Fibroblast of upper back skin (primary cell): ENCODE measurements at places on chromosomes 4 and X.

DNA sequence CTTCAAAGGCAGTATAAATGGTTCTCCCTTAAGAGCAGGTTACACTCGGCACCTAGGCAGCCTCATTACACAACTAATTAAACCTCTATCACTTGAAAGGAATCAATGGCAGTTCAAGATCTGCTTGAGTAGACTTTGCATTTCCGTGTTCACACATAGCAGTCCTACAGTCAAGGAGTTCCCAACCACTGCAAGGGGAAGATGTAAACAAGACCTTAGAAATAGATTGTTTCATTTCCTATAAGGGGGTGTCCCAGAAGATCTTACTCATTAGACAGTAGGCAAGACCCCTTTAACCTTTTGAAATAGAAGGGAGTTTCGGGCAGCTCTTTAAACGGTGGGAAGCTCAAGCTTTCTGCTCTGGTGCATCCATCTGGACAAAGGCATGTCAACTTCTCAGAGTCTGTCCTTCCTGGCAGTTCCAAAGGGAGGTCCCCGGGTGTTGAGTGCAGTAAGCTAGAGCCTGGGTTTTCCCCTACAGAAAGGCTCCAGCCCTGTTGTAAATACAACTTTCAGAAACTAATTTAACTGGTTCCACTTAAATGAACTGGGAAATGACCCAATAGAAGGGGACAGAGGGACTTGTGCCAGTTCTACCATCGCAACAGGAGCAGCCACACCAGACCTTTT lies 150.8 kb downstream of the RBMX2 start:
- DNase-seq, result no peak

DNA sequence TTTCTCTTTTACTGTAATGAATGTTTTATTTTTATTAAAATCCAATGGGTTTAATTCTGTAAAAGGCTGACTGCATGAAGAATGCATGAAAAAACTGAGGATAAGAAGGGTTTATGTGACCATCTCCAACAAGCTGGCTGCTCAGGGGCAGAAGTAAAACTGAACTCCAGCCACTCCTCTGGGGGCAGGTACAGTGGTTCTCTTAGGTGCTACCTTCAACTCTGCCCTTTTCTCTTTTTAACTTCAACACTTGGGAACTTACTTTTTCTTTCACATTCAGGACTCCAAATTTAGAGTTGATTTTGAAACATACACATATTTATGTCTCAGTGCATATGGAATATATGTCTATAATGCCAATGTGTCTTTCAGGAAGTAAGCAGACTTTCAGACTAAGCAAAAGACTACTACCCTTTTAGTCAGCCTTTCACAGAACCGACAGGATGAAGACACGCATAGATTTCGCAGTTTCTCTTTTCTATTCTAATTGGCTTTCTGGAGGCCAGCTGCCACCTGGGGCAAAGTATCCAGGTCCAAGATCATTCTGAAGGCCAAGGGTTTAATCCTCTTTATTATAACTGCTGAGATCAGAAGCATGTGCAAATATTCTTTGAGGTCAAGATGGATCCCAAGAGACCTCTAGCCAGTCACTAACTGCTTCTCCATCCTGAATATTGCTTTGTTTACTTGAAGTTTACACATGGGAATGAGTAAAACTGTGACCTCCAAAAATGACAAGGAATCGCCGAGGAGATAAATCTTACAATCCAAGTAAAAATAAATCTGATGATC lies 30.7 kb downstream of the HS3ST1 start:
- DNase-seq, result no peak

- DNase-seq, result no peak
Measured at GRCh38 chr4:172657081-172657480, 511.5 kb upstream of the GALNT7 start.

- DNase-seq, result no peak
Measured at GRCh38 chr4:118983293-118983692, 94.6 kb downstream of the SYNPO2 start.

- DNase-seq, result no peak
Measured at GRCh38 chrX:5042563-5042962, 1186.1 kb downstream of the NLGN4X start.

DNA sequence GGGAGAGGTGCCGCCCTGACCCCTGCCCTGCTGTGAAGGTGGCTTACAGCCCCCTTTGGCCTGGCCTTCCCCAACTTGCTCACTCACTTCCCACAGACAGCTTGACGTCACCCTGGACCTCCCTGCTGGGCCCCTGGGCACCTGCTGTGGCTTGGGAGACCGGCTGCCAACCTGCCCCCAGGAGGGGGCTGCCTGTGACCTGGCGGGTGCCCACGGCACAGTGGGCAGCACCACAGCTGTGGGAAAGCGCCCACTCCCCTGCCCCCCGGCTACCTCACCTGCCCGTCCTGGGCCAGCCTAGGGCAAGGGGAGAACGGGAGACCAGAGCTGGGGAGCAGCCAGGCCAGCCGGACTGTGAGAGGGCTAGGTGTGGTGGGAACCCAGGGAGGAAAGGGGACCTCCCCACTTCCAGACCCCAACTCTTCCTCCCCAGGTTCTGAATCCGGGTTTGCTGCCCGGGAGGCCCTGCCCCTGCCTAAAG lies 2.4 kb upstream of the ZFP92 start:
- DNase-seq, result no peak

DNA sequence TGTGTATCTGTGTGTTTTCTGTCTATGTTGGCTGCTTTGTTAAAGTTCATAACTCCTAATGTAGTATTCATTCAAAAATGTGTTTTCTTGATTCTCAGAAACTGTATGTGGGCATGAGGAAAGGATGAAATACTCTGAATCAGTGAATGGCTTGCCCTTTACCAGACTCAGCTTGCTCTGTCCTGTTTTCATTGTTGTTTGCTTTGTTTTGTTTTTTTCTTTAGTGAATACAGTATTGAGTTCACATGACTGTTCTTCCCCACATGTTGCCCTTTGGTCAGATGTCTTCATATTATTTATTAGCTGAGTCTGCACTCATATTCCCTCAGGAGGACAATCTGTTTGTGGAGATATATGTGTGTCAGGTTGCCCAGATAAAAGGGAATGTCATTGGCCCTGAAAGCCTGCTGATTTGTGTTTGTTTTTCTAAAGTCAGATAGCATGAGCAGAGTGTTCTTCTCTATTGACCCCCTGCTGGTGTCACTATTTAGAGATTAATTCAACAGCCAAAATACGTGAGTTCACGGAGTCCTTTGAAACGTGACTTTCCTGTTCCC lies 1184.4 kb downstream of the RPA4 start:
- no peak for DNase-seq

DNA sequence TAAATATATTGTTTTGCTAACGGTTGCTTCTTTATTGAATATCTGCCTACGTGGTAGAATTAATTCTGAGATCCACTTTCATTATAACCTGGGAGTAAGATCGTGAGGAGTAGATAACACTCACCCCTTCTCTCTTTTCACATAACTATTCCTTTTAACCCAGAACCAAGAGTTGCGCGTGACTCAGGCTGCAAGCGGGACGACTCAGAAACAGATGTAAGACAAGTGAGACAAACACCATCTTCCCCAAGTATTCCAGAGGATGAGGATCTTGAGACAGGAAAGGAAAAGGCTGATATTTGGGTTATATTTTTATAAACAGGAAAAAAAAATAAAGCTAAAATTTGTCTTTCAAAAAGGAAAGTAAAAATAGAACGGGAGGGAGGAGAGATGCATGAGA lies 318.8 kb upstream of the NOCT start:
- DNase-seq, result no peak

DNA sequence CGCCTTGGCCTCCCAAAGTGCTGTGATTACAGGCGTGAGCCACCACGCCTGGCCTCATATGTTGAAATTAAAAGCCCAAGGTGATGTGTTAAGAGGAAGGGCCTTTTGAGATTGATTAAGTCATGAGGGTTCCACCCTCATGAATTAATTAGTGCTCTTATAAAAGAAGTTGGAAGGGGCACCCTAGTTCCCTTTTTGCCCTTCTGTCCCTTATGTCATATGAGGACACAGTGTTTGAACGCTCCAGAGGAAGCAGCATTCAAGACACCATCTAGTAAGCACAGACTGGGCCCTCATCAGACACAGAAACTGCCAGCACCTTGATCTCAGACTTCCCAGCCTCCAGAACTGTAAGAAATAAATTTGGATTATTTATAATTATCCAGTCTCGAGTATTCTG lies 5.1 kb upstream of the APLN start:
- no peak for DNase-seq

DNA sequence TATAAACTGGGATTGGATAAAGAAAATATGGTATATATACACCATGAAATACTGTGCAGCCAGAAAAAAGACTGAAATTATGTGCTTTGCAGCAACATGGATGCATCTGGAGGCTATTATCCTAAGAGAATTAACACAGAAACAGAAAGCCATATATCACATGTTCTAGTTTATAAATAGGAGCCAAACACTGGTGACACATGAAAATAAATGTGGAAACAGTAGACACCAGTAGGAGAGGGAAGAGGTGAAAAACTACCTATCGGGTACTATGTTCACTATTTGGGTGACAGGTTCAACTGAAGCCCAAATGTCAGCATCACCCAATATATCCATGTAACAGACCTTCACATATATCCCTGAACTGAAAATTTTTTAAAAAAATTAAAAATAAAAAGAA lies 725.1 kb downstream of the C4orf33 start:
- no peak for DNase-seq

- DNase-seq, result peak; percentile 20
Measured at GRCh38 chr4:74873545-74874301, 59.2 kb upstream of the PARM1 start.

DNA sequence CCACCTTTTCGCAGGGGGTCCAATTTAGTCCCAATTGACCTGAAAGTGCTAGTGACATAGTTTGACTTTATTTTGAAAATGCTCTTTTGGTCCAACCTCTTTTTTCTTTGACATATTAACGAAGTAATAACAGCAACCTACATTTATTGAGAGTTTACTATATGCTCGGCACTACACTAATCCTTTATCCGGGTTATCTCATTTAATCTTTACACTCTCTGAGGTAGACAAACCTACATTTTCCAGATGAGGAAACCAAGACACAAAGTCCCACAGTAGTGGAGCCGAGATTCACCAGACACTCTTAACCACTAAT lies 307 bp upstream of the ATRX start:
- DNase-seq, result no peak

DNA sequence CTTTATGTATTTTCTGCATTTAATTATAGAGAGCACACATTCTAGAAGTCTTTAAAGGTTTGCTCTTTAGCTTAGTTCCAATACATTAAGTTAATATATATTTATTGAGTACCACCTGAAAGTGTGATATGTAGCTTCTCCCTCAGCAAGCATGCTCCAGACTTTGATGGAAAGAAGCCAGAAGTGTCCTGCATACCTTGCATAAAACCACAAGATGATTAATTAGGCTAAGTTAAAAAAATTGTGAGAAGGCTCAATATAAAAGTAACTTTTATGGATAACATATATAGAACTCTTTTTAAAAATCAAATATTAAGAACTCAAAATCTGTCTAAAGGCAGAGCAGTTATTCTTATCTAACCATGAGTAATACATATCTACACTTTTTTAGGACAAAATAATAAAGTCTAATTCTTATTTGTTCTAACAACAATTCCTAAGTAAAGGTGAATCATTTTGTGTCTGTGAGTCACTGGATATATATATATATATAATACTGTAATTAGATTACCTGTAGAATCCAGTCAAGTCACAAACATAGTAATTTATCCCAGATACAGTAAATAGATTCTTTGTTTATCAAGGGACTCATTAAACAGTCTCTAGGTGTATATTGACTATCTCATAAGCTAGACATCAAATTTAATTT lies 51.2 kb downstream of the INTS12 start:
- DNase-seq, result no peak

- no peak for DNase-seq
Measured at GRCh38 chr4:88940506-88940905, 116.5 kb downstream of the FAM13A start.

GRCh38 chr4:54525602-54526001 lies 132.2 kb upstream of the KIT start:
- DNase-seq, result peak; percentile 96

GRCh38 chr4:139776235-139776634 lies 110.6 kb downstream of the MGST2 start:
- no peak for DNase-seq

DNA sequence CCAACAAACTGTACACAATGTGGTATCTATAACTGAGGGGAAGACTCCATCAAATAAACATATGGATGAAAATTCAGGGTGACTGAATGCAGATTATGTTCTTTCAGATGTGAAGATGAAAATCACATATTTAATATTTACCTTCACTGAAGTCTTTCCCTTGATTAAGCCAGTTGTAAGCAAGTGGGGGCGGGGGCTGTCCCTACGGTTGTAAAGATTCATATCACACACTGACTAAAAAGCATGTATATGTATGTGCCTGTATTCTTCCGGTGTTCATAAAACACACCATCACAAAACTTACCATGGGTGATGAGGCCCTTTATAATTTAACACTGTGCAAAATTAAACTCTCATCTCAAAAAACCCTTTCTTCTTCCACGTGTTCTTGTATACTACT lies 1.3 kb downstream of the TAB3 start:
- no peak for DNase-seq

- DNase-seq, result peak; percentile 93
Measured at GRCh38 chr4:124135409-124135813, 577.1 kb downstream of the ANKRD50 start.
